ENCODE measurements at places on chromosomes 16 and 17.

DNA sequence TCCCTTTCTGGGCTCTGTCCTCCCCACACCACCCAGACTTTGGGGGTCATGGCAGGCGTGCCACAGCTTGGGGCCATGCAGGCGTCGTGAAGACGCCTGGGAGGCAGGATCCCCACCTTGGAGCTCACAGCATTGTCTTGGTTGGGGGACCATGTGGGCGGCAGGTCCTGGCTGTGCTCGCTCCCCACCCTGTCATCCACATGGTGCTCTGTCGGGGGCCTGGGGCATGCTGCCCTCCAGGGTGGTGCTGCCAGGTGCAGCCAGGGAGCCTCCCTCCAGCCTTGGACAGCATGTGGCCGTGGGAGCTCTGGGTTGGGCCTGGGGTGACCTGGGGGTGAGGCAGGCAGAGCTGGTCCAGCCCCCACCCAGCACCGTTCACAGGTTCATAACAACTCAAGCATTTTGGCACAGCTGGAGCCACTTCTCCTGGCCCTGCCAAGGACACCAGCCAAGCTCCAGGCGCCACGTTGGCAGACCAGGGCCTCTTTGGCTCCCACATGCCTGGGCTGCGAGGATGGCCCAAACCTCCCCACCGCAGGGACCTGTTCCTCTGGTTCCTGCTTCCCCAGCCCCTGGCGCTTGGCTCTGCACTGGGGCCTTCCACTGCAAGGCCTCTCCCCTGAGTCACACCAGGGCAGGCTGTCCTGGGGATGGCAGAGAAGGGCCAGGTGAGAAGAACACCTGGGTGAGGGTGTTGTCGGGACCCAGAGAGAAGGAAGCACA, 15.1 kb upstream of the ATP6V0C start:
- no peak overlapping the region for H3K4me3 ChIP-seq
- no peak for DNase-seq
- peaks cover 5% of the 10 kb centered on the region for H3K36me3 ChIP-seq
- H3K27ac ChIP-seq, result no peak overlapping the region

- H3K4me3 ChIP-seq, result no peak overlapping the region
- peaks cover 6% of the 10 kb centered on the region for H3K27me3 ChIP-seq
- peaks cover 4% of the 10 kb centered on the region for H3K36me3 ChIP-seq
- H3K27ac ChIP-seq, result no peak overlapping the region
- H3K4me1 ChIP-seq, result peaks cover 2% of the 10 kb centered on the region
Measured at GRCh38 chr17:80446645-80447405, 29.6 kb downstream of the NPTX1 start.

DNA sequence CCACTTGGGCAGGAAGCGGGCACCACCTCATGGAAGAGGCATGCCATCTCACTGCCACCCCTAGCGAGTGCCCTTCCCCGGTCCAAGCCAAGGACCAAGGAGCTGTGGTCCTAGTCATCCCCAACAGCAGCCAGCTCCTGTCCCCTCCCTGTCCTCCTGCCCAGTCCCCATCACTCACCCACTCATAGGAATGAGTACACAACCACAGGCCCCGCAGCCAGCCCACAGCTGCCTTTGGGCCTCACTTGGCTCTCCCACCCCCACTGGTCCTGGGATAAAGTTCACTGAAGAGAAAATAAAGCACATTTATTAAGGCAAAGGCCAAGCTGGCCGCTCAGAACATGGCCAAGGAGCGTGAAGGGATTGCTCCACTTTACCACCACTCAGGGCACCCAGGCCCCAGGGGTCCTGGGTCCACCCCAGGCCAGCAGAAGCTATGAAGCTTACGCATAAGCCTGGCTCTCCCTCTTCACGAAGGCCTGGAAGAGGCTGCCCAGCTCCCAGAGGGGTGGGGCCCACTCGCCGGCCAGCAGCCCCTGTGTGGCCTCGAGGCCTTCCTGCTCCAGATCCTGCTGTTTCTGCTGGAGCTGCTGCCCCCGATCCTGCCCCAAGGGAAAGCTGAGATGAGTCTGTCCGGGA, 3.6 kb downstream of the SCRN2 start:
- no peaks in the 10 kb centered on the region for H3K27me3 ChIP-seq
- DNase-seq, result no peak
- peaks cover 5% of the 10 kb centered on the region for H3K4me1 ChIP-seq
- H3K36me3 ChIP-seq, result peaks cover 2% of the 10 kb centered on the region

GRCh38 chr16:10780628-10781027, 37.0 kb downstream of the NUBP1 start:
- H3K36me3 ChIP-seq, result no peaks in the 10 kb centered on the region
- H3K4me3 ChIP-seq, result no peak overlapping the region
- peaks cover 13% of the 10 kb centered on the region for H3K4me1 ChIP-seq
- DNase-seq, result no peak

- DNase-seq, result no peak
- H3K4me1 ChIP-seq, result peaks cover 52% of the 10 kb centered on the region
- H3K27me3 ChIP-seq, result no peaks in the 10 kb centered on the region
- peak overlapping the region; percentile 4 for H3K27ac ChIP-seq
- H3K4me3 ChIP-seq, result peak overlapping the region; percentile 86
- peaks cover 2% of the 10 kb centered on the region for H3K36me3 ChIP-seq
Measured at GRCh38 chr17:74738051-74738996, 1.3 kb downstream of the RAB37 start.

DNA sequence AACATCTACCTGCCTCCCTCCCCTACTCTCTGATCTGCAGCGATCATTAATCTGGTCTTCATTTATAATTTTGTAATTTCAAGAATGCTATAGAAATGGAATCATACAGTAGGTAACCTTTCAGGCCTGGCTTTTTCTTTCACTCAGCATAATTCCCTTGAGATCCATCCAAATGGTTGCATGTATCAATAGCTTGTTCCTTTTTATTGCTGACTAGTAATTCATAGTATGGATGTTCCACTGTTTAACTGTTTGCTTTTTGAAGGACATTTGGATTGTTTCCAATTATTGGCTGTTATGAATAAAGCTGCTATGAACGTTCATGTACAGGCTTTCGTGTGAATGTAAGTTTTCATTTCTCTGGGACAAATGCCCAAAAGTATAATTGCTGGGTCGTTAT, 125.2 kb downstream of the USP31 start:
- H3K36me3 ChIP-seq, result no peaks in the 10 kb centered on the region
- H3K4me1 ChIP-seq, result no peaks in the 10 kb centered on the region
- DNase-seq, result no peak
- no peak overlapping the region for H3K4me3 ChIP-seq
- peaks cover 22% of the 10 kb centered on the region for H3K27me3 ChIP-seq

DNA sequence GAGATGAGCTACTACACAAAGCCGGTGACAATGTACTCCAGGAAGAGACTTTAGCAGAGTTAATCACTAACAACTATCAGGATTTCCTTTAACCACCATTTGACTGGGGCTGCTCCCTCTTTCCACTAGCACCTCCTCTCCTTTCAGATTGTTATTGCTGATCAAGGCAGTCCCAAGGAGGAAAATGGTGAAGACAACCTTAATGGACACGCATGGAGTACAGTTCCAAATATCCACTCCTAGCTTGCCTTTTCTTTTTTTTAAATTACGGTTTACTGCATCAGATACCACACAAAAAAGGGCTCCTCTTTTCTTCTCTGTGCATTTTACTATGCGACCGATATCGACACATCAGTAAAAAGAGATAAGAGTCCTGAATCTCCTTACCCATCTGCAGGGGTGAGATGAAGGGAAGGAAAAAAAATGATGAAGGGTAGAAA, 30.9 kb downstream of the FAM222B start:
- DNase-seq, result no peak
- no peaks in the 10 kb centered on the region for H3K36me3 ChIP-seq
- peak overlapping the region; percentile 95 for H3K4me3 ChIP-seq
- peaks cover 17% of the 10 kb centered on the region for H3K4me1 ChIP-seq

DNA sequence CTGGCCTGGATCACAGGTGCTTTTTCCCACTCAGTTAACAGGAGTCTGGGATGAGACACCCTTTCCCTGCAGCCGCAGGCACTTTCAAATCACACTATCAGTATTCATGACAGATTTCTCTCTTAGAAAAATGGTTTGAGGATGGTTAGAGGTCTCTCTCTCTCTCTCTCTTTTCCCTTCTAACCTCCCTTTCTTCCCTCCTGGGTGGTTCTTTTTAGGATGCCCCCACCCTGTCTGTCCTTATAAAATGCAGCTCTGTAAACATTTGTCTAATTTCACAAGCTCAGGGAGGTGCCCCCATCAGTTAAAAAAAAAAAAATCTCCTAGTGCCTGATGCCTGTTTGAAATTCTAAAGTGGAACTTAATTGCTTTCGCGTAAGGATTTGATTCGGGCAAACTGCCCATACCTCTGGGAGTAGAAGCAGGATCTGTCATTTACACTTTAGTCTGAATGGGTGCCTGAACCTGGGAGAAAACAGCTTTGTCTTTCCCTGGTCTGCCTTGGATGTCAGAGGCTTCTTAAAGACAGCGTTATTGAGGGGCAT, 158.8 kb downstream of the CCDC182 start:
- H3K4me3 ChIP-seq, result no peak overlapping the region
- peaks cover 2% of the 10 kb centered on the region for H3K36me3 ChIP-seq
- H3K27ac ChIP-seq, result no peak overlapping the region
- no peak for DNase-seq

GRCh38 chr17:68870976-68871375, 84.2 kb downstream of the ABCA8 start:
- H3K36me3 ChIP-seq, result no peaks in the 10 kb centered on the region
- no peak overlapping the region for H3K4me3 ChIP-seq

GRCh38 chr17:35314415-35315216, 58.8 kb downstream of the SLFN11 start:
- peaks cover 13% of the 10 kb centered on the region for H3K4me1 ChIP-seq
- no peaks in the 10 kb centered on the region for H3K27me3 ChIP-seq
- peak overlapping the region; percentile 19 for H3K4me3 ChIP-seq

GRCh38 chr17:57980522-57980921, 7.5 kb downstream of the VEZF1 start:
- H3K36me3 ChIP-seq, result peaks cover 40% of the 10 kb centered on the region
- H3K4me1 ChIP-seq, result peaks cover 26% of the 10 kb centered on the region
- no peak for DNase-seq
- no peak overlapping the region for H3K4me3 ChIP-seq
- H3K27ac ChIP-seq, result no peak overlapping the region

DNA sequence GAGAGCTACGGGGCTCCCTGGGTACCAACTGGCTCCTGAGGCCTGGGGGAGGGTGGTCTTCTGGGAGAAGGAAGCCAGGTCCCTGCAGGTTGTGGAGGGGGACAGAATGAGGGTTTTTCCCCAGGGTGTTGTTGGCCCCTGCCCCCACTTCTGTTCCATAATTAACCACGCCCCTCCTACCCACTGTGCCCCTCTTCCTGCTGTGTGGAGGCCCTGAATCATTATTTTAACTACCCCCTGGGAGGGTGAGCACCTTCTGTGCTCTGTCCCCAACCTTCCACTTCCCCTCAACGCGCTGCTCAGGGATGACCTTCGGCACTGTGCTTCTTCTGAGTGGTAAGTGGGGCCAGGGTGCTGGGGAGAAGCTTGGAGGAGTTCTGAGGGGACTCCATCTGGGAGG, at the start of gene ITGAD:
Gene ITGAD, plus strand, starts transcription at position 280 of the 400 bp plus-strand sequence. Its CDS starts 26 bp downstream, at position 306.
- no peak within 1 kb of the TSS for H3K27ac ChIP-seq
- peaks cover 9% of the 10 kb centered on the region for H3K27me3 ChIP-seq
- no peaks in the 10 kb centered on the region for H3K36me3 ChIP-seq
- H3K4me3 ChIP-seq, result no peak within 1 kb of the TSS
- no peak for DNase-seq

DNA sequence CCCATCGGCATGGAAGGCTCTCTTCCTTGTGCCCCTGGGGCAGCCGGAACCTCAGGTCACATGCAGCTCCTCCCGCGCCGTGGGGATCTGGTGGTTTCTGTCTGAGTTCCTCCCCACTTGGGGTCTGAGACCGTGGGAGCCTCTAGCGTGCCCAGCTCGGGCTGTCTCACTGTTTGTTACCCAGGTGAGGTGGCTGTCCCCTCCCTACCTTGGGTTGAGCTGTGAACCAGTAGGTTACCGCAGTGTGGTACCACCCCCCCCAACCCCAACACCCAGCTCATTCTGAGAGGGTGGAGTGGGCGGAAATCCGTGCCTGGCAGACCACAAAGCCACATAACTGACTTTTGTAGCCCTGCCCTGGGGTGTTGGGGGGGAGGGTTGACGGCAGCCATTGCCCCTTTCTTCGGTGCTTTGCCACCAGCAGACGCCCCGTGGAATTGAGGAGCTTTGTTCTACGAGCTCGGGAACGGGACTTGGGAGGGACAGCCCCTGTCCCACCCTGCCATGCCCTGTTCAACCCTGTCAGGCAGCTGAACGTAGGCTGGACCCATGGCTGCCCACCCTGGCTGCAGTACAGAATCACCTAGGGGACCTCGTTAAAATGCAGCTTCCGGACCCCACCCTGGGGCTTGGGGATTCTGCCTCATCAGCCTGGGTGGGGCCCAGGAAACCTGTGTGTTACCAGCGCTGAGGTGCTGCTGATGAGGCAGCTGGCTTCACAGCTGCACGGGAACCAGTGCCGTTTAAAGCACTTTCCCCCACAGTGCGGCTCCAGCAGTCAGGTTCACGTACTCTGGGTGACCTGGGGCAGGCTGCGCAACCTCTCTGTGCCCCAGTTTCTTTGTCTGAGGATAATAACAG, 18.5 kb downstream of the RAP1GAP2 start:
- peaks cover 3% of the 10 kb centered on the region for H3K36me3 ChIP-seq
- peaks cover 25% of the 10 kb centered on the region for H3K4me1 ChIP-seq
- peak overlapping the region; percentile 82 for H3K27ac ChIP-seq
- peak overlapping the region; percentile 78 for H3K4me3 ChIP-seq
- peak; percentile 79 for DNase-seq

- no peak overlapping the region for H3K4me3 ChIP-seq
- no peaks in the 10 kb centered on the region for H3K27me3 ChIP-seq
- no peak overlapping the region for H3K27ac ChIP-seq
- DNase-seq, result no peak
- no peaks in the 10 kb centered on the region for H3K36me3 ChIP-seq
- peaks cover 12% of the 10 kb centered on the region for H3K4me1 ChIP-seq
Measured at GRCh38 chr16:46765050-46765449, 16.9 kb upstream of the MYLK3 start.

DNA sequence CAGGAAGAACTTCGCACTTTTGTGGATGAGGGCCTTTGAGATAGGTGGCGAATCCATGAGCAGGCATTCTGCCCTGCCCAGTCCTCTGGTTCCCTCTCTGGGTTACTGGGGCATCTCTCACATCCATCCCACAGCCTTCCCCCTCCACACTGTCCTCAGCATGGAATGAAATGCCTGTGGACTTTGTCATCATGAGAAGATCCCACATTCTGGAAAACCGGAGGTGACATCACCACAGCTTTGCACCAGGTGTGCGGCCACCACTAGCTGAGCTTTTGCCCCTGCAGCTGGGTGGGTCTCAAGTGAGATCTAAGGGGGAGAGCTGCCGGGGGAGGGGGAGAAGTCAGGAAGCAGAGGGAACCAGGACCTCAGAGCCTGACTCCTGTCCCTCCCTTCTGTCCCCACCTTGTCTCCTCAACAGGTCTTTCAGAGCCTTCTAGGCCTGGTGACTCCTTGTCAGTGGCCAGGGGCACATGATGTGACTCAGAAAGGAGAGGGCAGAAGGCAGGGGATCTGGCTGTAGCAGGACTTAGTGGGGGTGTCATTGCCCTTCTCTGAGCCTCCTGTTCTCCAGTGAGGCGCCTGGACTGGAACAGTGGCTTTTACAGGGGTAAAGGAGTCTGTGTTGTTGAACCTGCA, 40.0 kb upstream of the DLX4 start:
- H3K27ac ChIP-seq, result no peak overlapping the region
- H3K27me3 ChIP-seq, result peaks cover 25% of the 10 kb centered on the region
- no peak for DNase-seq
- H3K36me3 ChIP-seq, result no peaks in the 10 kb centered on the region
